ENCODE measurements at places on chromosomes 4 and X.
A peak's percentile ranks its signal among the peaks of the same experiment; 100 is the strongest.

- no peak for DNase-seq
These were observed 317.6 kb downstream of the BCOR start for GRCh38 chrX:39779952-39780783.

DNA sequence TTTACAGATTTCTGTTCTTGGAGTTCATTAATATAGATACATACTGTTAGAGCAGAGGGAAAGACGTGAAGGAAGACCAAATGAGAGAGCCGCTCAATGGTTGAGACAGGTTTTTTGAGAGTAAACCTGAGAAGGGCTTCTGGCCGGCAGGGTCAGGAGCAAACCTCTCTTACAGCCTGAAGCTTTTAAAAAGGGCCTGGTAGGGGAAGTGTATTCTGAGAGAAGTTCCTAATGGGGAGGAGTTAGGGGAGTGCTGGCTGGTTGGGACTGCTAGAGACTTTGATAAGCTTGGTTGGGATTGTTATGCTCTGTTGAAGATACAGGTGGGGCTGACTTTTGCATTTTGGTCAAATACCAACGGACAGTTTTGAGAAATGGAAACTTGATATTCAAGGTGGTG, 186.8 kb upstream of the PABPC4L start:
- DNase-seq: no peak

DNA sequence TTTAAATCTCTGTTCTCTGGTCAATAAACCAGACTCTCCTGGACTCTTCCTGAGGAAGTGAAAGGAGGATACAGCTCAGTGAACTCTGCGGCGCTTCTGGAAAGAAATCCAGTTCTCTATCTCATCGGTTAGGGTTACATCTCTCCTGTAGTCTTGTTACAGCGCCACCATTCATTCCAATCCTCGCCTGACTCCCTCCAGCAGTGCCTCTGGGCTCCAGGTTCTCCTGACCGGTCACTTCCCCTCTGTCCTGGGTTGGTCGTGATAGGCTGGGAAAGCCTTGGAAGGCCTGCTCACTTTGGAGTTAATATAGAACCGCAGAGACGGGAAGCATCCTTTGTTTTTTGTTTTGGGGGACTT, 97.0 kb upstream of the STOX2 start:
- DNase-seq: no peak

GRCh38 chrX:12974305-12974795, 560 bp upstream of the TMSB4X start:
- no peak for DNase-seq

DNA sequence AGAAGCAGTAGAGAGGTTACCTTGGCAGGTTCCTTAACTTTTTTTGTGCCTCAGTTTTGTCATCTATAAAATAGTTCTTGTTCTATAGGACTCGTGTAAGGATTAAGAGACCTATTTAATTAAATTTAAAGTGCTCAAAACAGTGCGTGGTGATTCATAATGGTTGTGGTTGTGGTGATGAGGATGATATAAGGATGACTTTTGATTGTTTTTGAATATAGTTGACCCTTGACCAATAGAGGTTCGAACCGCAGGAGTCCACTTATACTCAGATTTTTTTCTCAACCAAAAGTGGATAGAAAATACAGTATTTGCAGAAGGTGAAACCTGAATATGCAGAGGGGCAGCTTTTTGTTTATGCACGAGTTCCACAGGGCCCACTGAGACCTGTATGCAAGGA, 14.6 kb downstream of the SMAD1 start:
- DNase-seq: no peak

DNA sequence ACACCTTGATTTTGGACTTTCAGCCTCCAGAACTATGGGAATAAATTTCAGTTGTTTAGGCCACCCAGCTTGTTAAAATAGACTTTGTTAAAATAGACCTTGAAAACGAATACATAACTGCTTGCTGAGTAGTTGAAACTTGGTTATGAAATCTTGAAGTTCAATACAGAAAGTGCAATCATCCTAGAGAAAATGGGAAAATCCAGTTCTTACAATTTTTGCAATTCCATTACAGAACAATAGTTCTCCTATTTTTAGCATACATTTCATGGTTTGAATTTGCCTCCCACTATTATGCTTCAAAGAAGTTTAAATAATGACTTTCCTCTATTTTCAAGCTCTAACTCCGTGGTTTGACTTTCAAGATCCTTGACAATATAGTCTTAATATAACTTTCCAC, 10.5 kb downstream of the TLR1 start:
- no peak for DNase-seq

DNA sequence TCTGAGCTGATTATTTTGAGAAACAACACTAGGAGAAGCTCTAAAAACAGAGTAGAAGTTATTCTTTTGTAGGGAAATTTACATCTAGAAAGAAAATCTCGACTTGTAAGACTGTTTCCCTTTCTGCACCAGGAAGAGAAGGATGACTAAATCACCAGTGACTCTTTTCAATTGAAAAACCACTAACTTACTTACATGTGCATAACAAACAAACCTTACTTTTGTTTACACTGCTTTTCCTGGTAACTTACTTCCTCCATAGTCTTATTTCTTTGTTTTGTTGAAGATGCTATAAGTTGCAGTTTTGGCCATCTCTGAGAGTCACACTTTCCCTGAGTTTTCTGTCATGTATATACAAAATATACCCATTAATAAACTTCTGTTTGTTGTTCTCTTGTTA, 293.6 kb upstream of the FAT4 start:
- DNase-seq: no peak

DNA sequence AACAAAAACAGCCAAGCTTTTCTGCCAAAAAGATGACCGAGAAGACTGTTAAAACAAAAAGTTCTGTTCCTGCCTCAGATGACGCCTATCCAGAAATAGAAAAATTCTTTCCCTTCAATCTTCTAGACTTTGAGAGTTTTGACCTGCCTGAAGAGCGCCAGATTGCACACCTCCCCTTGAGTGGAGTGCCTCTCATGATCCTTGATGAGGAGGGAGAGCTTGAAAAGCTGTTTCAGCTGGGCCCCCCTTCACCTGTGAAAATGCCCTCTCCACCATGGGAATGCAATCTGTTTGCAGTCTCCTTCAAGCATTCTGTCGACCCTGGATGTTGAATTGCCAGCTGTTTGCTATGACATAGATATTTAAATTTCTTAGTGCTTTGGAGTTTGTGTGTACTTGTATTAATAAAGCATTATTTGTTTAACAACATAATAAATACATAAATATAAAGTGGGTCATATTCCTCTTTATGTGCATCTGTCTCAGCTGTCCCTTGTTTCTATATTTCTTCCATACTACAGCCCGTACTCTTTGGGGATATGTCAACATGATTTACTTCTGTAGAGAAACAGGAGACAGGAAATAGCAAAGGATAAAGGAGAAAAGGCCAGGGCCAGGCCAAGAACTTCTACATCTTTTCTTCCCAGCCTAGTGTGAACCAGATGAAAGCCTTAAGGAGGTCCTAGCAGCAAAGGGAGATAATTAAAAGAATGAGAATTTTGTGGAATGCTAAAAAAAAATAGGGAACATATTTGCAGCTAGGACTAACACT, 667 bp downstream of the PTTG2 start:
- DNase-seq: no peak

- no peak for DNase-seq
These were observed 66.9 kb downstream of the NCAPG start for GRCh38 chr4:17877661-17878060.

DNA sequence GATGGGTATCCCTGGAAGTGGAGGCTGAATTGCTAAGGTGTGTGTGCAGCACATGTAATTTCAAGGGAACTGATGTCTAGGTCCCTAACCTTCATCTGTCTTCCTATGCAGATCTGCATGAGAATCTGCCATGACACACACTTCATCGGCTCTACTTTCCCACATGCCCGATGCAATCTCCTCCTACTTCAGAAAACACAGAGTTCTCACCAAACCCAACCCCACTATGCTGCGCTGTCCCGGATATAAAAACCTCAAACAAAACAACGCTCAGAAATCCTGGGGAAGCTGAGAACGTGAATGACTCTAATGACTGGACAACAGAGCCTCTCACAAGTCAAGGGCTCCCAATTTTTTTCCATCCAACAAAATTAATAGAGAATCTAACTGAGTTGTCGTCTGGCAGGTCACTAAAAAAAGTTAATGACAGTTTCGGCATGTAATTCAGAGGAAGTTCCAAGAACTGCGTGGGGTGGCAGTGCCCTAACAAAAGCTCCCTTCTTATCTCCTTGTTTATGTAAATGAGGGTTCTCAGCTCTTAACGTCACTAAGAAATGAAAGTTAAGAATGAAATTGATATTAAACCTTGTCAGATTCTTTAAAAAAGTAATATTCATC, 39.0 kb downstream of the STX18 start:
- no peak for DNase-seq

GRCh38 chr4:182577411-182577810, 334.2 kb downstream of the TENM3 start:
- no peak for DNase-seq

DNA sequence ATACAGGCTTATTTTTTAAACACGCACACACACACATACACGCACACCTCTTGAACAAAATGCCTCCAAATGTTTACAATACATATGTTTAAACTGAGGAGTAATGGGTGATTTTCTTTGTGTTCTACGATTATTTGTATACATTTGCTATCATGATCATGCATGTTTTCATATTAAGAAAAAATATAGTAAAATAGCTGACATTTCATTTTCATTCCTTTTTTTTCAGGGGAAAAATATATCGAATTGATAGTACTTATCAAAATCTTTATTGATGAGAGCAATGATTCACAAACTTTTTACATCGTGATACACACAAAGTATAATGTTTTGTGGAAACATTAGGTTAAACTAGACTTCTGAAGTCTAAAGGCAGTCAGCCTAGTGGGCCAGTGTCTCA, 618.9 kb downstream of the TECRL start:
- no peak for DNase-seq

- DNase-seq: no peak
These were observed 353.2 kb upstream of the MAGEB2 start for GRCh38 chrX:29862126-29862677.

GRCh38 chrX:131792356-131792749, 230.7 kb upstream of the STK26 start:
- no peak for DNase-seq

DNA sequence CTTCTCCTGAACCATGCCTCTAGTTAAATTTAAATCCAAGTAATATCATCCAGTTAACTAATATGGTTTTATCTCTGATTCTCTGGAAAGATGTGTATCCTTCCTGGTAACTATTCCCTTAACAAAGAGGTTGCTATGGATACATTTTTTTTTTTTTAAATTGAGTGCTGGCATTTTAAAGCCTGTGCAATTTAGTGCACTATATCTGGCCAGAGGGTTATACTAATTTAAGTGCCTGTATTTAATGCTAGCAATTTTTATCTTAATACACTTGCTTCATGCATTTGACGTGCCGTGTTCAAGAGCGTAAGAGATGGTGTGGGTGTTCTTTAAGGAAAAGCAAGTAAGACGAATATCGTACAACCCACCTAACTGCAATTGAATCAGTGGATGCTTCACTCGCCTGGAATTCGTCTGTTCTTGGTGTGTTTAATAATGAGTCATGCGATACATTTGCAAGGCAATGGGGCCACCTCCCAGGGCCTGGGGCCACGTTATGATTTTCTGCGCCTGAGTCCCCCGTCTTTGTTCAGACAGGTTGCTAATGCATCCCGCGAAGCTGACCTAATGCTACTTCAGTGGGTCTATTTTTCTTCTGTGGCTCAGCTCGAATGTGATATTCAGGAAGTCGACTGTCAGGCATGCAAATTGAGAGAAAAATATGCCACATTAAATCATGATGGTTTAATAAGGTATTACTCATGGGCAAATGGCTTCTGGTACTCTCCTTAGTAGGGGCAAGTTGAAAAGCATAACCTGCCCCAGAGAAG, 14.2 kb upstream of the MID1 start:
- DNase-seq: no peak

DNA sequence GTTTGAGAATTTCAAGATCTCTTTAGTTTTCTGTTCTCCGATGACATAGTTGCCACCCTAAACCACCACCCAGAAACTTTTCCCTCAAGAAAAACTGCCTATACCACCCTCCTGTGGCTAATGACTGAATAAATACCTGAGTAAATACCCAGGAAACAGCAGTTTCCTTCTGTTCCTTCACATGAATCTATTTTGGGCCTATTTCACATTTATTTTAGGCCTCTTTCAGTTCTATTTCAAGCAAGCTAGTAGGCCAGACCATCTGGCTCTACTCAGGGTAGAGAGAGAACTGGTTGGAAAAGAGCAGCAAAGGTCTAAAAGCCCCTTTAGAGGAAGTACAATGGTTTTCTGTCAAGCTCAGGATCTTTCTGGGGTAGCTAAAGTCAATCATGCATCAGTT, 23.4 kb downstream of the ARHGEF9 start:
- no peak for DNase-seq

DNA sequence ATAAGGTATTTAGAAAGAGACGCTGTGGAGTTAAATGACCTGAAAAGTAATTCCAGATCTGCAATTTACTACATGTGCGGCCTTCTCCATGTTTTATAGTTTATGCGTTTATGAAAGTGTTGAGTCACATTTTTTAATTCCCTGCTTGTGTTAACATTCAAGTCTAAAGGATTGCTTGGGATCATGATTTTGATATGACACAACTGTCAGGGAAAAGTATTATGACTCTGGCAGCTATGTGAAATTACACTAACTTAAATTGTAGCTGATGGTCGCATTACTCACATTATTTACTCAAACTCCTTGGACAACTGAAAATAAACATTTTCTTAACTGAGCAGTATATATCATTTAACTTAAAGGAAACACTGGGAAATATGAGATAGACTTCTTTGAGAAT, 14.3 kb upstream of the GABRB1 start:
- no peak for DNase-seq

- DNase-seq: no peak
These were observed 332.7 kb upstream of the IGFBP7 start for GRCh38 chr4:57442831-57443291.

DNA sequence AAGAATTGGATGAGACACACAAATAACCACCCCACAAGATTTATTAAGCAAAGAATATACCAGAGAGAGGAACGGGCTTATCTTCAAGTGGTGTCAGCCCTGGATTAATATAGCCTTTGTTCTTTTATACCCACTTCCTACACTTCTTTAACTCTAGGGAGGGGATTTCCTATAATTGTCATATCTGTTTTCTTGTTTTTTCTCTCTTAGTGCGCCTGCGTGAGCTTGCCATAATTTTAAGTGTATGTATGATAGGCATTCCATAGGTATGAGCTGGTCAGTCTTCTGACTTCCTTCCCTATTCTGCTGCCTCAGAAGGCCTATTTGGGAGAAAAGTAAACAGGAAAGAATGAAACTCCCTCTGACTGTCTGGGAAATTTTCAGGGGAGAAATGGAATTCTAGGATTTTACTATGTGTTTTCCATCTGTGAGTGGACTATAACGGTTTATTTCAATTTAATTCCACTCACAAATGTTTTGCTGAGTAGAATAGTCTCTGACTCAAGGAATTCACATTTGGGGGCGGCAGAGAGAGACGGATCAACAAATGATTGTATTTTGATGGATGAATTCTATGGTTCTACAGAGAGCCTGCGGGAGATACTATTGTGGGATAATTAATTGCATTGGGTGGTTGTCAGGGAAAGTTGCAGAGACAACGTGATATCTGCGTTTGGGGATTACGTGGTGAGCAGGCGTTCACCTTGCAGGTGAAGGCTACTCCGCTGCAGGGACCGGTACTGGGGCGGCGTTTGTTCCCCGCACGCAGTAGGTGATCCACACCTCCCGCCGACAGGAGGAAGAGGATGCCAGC, 626 bp upstream of the CEP135 start:
- peak; percentile 26 for DNase-seq
